NCI-H1092 (cell line): ENCODE measurements at places on chromosomes 5 and 9.

GRCh38 chr5:9951865-9952516, 297.7 kb downstream of the ATPSCKMT start:
- no peak for DNase-seq

GRCh38 chr9:105059252-105059651, 131.3 kb upstream of the ABCA1 start:
- no peak for DNase-seq

DNA sequence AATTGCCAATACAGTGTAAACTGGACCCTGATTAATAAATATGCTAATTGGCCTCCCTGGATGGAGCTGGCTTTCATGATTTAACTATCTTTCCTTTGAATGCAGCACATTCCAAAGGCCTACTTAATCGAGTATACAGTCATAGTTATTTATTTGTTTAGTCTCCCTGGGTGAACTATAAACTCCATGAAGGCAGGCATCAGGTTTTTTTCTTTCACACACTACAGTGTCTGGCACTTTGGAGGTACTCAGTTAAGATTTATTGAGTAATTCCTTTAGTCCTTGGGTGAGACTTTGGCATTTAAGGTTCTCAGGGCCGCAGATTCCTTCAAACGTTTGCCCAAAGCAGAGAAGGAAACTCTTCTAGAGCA, 20.5 kb downstream of the RUSC2 start:
- no peak for DNase-seq

- peak; percentile 71 for DNase-seq
These were observed 8.2 kb downstream of the RPP25L start for GRCh38 chr9:34603610-34604231.

DNA sequence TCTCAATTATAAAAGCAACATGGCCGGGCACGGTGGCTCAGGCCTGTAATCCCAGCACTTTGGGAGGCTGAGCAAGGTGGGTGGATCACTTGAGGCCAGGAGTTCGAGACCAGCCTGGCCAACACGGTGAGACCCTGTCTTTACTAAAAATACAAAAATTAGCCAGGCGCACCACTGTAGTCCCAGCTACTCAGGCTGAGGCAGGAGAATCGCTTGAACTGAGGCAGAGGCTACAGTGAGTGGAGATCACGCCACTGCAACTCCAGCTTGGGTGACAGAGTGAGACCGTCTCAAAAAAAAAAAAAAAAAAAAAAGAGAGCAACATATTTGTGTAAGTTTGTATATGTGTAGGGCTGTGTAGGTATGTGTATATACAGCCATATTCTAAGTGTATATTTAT, 7.5 kb downstream of the RPS6 start:
- no peak for DNase-seq

DNA sequence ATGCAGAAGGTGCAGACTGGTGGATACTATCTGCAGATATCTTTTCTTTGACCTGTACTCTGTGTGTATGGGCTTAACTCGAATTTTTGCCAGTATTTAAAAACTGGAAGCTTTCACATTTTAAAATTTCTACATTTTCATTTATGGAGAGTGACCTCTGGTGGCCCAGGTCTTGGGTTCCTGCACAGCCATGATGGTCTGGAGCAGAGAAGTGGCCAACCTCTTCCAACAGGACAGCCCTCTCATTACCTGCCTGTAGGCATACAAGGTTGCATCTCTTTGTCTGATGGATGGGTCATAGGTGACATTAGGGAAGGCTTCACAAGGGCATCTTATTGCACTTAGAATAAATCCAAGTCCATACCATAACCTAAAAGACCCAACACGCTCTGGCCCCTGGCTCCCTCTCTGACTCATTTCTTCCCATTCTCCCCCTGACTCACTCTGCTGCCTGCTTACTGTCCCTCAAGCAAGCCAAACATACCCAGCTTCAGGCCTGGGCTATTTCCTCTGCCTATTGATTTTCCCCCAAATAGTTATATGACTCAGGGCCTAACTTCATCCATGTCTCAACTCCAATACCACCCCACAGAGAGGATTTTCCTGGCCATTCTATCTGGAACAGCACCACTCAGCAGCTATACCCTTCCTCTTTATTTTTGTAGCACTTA, 113.3 kb upstream of the SLC1A3 start:
- DNase-seq: no peak

DNA sequence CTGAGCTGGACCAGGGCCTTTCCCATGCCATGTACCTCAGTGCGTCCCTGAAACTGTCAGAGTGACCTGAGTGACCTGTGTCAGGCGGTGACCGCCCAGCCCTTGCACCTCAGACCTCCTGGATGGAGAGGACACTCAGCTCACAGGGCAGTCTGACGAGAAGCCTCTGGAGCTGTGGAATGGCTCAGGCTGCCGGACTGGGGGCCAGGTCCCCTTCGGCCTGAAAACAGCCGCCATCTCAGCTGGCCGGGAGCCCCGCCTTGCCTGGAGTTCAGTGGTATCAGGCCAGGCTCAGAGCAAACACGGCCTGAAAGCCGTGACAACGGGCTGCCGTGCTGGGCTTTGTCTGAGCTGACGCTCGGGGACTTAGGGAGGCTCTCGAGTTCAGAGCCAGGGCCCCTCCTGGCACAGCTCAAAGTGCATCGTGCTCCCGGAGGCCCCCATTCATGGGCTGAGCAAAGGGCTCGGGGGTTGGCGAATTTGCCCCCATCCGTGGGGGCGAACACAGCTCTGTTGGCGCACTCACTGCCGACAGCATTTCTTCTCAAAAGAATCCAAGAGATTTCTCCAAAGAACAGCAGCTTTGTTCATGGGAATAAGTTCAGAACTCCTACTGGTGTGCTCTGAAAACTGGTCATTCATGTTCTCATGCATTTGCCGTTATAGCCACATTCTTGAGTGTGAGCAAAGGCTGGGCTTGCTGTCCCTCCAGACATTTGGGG, 8.4 kb upstream of the SLC9A3 start:
- DNase-seq: peak; percentile 21

GRCh38 chr5:75847561-75848021, 130.4 kb upstream of the POC5 start:
- DNase-seq: no peak

DNA sequence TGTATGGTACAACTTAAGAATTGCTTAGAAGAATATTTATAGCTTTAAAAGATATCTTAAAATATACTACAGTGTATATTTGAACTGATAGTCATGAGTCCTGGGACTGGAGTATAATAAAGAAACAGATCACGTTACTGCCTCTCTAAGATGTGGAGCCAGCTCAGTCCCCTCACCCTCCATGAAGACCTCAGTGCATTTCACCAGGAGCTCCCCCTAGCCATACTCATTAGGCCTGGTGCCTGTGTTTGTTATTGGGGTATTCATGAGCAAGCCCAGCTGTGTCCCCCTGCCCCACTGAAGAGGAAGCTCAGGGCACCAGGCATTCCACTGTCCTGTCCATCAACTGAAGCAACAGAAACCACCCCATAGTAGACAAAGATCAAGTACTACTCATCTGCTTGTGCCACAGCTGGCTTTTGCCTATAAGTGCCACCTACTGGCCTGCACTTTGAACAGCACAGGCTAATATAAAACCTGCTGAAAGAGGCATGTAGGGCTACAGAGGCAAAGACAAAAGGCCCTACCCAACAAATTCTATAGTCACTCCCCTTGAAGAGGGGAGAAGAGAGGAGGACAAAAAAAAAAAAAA, 850.2 kb upstream of the NUDT12 start:
- DNase-seq: no peak

GRCh38 chr5:180873615-180874520, 12.8 kb upstream of the ZFP62 start:
- no peak for DNase-seq

GRCh38 chr9:69762527-69762926, 2.7 kb upstream of the PTAR1 start:
- no peak for DNase-seq

DNA sequence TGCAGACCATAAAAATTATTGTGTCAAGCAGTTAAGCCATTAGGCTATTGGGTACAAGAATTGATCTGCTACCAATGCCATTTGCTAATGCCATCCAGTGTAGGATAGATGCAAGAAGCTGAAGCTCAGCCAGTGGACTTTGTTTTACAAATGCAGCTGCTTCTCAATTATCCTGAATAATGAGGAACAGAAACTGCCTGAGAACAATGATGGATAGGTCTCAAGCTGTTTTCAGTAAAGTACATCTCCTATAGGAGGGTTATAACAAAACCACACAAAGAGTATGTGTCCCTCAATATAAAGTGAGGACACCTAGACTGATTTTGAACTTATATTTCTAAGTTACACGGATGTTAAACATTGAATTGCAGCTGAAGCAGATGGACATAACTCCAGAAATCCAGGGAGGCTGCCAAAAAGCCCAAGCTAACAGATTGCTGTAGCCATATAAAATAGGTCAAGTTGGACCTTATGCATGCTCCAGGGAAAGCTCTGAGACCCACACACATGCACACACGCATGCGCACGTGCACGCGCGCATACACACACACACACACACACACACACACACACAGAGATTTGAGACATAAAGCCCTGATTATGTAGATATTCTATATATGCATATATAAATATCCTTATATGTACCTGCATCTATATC, 482.7 kb upstream of the CD180 start:
- DNase-seq: no peak

- DNase-seq: no peak
These were observed 290.2 kb upstream of the KLF4 start for GRCh38 chr9:107779731-107780130.

GRCh38 chr9:131887680-131888079, 147.8 kb upstream of the RAPGEF1 start:
- no peak for DNase-seq

DNA sequence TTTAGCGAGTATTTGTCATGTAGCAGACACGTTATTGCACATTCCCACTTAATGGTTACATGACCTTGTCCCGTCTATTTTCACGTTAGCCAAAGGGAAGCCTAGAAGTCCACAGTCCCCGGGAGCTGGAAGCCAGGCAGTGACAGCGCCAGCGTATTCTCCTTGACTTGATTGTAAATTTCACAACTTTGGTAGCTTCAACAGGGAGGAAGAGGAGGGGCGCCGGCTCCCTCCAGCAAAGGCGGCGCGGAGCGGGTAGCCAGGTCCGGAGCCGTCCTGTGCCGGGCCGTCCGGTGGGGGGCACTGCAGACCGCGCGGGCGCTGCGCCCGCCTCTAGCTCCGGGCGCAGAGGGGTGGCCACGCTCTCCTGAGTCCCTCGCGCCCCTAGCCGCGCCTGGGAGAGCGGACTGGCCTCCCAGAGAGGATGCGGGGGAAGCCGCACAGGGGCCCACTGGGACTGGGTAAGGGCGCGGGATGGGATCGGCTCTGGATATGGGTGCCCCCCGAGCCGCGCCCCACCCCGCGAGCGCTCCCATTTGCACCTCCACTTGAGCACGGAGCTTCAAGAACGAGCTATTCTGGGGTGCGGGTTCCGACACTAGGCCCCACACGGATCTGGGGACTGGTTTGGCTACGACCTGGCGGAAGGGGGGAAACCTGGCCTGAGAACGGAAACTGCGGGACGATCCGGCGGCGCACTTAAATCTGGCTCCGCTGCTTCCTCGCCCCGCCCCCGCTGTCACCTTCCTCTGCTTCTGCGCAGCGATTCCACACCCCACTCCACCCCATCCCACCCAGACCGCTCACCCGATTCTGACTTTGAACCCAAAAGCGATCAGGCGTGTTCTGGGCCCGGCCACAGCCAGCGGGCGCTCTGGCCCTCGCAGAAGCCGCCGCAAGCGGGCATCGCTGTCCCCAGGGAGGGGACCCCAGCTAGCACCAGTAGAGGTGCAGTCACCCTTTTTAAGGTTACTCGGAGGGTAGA, 23.8 kb downstream of the KLF4 start:
- DNase-seq: no peak

DNA sequence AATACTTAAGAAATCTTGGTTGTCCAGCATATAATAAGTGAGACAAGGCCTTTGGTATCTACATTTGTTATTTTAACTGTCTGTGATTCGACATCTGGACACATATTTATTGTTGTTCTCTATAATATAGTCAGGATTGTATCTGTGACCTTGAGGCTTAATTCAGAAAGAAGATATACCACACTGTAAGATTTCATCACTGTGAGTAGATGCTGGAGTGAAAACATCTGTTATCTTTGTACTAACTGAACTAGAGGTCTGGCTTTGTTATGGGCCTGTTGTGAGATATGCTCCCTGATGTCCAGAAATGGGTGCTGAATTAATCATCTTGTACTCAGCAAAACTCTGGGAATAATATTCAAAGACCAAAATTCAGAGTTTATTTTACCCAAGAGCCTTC, 148.5 kb downstream of the ISOC1 start:
- DNase-seq: no peak

DNA sequence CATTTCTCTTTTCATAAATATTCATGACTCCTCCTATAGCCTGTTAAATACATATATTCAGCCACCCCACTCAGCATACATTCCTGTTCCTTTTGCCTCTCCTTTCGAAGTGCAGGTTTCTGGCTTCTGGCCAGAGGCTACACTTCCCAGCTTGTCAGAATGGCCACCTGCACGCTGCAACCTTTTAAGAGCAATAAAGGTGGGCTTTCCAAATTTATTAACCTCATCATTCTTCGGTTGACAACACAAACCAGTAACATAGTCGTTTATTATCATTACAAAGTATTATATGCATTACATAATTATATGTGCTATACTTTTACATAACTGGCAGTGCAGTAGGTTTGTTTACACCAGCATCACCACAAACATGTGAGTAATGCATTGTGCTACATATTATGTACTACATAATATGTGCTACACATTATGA, 16.5 kb upstream of the TMEM171 start:
- DNase-seq: peak; percentile 40

- DNase-seq: no peak
These were observed 45.2 kb upstream of the FYB1 start for GRCh38 chr5:39264528-39264927.

- no peak for DNase-seq
These were observed at the start of gene THBS4 for GRCh38 chr5:80034962-80035821. TSS of gene THBS4 (plus strand) at chr5:80035348. CDS start at chr5:80035538, 190 bp downstream.

DNA sequence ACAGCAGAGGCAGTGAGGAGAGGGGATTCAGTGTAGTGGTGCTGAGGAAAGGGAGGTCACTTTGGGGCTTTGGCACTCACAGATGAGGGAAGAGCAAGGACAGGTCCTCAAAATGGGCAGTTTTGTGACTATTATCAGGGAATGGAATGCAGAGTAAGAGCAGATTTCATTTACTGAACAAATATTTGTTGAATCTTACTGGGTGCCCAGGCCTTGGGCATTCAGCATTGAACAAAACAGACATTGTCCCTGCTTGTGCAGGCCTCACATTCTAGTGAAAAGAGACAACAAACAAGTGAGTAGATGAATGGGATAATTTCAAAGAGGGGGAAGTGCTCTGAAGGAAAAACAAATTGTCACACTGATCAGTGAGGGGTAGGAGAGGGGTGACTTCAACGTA, 404.1 kb downstream of the DMRT2 start:
- no peak for DNase-seq

DNA sequence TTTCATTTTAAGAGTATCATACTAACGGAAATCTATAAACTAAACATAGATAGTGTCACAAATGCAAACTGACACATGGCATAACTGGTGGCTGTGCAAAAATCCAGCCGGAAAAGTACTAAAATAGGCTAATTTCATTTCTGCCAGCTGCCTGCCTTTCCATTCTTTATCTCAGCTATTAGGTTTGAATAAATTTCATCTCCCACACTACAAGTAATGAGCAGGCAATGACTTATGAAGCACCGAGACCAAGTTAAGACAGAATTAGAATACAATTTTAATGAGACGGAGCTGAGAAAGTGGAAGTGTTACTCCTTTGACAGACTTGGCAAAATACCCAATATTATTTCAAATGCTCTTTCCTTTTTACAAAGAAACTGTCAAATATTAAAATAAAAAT, 258.8 kb upstream of the ZNF608 start:
- DNase-seq: no peak
